Stimulated activated CD8-positive, alpha-beta memory T cell treated with anti-CD3 and anti-CD28 coated beads, Interleukin-7, amount 100 ng/mL, for 4 hours (primary cell): ENCODE measurements at places on chromosomes 12 and 14.
A peak's percentile ranks its signal among the peaks of the same experiment; 100 is the strongest.

- DNase-seq: no peak
Measured at GRCh38 chr12:121132601-121133481, at the start of gene P2RX7. Gene P2RX7, plus strand, starts transcription at chr12:121132876. Its CDS starts 95 bp downstream, at chr12:121132971.

DNA sequence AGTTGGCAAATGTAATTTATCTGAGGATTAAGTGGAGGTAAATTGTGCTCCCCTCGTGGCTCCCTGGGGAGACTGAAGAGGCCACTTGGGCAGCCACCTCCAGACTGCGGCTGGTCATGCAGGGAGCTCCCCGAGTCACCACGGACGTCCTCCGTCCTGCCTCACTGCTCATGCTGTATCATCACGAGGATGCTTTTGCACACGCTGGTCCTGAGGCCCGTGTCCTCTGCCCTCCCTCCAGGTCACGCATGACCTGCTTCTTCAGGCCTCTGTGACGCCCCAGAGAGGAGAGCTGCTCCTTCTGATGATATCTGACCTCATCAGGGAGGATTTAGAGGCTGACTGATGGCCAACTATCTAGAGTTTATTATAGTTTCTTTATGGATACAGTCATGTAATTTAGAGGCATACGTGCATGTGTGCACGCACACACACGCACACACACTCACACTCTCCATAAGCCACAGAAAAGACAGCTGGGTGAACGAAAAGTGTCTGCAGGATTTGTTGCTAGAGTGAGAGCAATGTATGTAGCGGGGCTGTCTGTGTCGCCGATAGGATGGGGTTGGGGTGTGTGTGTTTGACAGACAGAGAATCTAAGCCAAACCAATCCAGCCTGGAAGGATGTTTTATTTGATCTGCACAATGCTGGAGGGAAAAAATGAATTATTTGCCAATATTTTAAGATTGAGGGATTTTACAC, 160.0 kb downstream of the ADGRD1 start:
- no peak for DNase-seq

DNA sequence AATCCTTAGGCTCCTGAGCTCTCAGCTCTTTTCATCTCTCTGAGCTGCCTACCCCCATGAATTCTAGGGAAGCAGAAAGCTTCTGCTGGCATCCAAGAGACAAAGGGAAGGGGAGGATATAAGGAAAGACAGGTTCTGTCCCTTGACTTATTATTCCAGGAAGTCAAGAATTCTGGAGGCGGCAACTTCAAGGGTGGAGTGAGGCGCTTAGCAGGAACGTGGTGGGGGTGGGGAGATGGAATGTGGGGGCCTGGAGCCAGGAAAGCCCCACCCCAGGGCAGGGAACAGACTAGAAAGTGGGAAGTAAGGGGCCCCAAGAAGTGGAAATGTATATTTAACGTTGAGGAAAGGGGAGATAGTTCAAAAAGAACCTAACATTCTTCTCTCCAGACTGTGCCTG, 1.4 kb downstream of the CALCOCO1 start:
- DNase-seq: no peak

GRCh38 chr12:112906712-112907414, at the start of gene OAS1:
Gene OAS1, plus strand, starts transcription at chr12:112906962. Its CDS starts 78 bp downstream, at chr12:112907040.
- peak; percentile 23 for DNase-seq

DNA sequence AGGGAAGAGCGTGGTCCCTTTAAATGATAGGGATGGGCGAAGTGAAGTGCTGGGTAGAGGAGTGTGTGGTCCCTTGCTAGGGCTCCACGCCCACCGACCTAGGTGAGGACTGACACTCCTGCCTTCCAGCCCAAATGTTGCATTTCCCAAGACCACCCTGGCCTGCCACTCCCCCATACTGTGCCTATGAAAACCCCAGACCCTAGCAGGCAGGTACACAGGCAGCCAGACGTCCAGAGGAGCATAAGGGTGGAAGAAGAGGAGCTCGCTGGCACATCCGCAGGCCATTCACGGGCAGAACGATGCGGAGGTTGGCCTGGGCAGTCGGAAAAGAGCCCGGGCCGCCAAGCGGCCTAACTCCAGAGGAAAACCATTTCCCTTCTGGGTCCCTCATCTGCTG, 817 bp upstream of the IPO8 start:
- DNase-seq: no peak

GRCh38 chr12:13539051-13539450, 342.5 kb downstream of the EMP1 start:
- DNase-seq: no peak

GRCh38 chr14:91805659-91806058, 61.7 kb downstream of the TC2N start:
- DNase-seq: no peak
